ENCODE measurements at places on chromosomes 11 and 22.

GRCh38 chr11:90500922-90501568 is 278.2 kb upstream of the CHORDC1 start:
- no peak for DNase-seq

GRCh38 chr11:43021466-43021865 is 290.3 kb upstream of the API5 start:
- DNase-seq: no peak

GRCh38 chr22:48829908-48830307 is 997.8 kb downstream of the BRD1 start:
- no peak for DNase-seq

DNA sequence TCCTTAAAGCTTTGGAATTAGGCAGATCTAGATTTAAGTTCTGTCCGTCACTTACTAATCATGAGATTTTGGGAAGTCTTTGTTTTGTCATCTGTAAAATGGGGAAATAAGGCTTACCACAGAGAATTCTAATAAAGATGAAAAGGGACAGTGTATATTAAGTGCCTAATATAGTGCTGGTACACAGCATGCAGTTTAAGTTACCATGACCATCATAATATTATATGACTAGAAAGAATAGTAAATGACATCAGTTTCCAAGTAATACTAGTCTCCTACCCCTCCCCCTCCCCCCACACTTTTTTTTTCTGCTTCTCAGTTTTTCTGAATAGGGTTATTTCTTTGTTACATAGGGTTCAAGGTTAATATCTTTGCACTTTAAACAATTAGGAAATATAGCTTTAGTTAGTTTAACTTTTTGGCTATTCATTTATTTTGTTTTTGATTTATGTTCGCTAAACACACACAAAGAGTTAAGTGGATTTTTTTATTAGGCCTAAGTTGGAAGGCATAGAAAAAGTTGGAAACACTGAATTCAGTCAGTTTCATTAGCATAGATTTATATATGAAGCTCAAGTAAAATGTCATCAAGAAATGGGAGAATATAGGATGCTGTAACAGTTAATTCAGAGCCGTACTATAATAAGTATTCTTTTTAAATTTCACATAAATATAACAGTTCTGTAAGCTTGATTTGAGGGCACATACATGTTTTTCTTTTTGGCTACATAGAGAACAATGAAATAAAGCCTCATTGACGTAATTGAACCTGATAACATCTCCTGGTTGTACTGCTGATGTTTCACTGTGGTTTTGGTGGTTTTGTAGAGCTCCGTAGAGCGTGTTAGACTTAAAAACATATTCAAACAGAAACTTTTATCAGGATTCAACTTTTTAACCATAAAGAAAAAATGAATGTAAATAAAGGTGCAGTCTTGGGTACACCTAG is 121.2 kb downstream of the PDE3B start:
- DNase-seq: no peak

- DNase-seq: no peak
Observed at GRCh38 chr11:110486156-110486555, 56.4 kb downstream of the FDX1 start.

DNA sequence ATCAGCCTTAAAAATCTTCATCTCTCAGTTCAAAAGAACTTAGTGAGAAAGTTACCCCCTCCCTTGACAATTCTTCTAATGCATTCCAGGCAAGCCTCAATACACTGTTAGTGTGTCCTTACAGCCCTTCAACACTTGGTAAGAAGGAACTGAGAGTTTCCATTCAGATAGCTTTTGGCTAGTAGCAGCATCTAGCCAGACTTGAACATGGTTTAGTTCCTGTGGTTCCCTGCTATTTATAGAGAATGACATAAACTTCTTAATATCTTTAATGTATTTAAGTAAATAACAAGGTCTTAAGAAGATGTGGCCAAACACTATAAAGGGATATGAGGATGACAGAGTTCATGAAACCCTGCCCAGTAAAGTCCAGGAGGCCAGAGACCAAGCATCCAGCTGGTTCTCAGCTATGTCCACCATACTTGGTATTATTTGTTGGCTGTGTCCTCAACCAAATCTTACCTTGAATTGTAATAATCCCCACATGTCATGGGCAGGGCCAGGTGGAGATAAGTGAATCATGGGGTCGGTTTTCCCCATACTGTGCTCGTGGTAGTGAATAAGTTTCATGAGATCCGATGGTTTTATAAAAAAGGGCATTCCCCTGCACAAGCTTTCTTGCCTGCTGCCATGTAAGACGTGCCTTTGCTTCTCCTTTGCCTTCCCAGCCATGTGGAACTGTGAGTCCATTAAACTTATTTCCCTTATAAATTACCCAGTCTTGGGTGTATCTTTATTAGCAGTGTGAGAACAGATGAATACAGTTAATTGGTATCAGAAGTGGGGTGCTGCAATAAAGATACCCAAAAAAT is 132.4 kb downstream of the LARGE1 start:
- DNase-seq: no peak

DNA sequence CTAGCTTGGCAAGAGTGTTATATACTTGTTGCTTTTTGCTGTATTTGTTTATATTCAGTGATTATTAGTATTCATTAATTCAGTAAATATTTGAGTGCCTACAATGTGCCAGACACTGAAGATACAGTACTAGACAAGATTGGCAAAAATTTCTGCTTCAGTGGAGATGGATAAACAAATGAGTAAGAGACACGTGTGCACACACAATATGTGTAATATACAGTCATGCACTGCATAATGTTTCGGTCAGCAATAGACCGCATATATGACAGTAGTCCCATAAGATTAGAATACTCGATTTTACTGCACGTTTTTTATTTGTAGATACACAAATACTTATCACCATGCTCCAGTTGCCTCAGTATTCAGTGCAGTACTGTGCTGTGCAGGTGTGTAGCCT is 104.9 kb upstream of the GAL start:
- no peak for DNase-seq

DNA sequence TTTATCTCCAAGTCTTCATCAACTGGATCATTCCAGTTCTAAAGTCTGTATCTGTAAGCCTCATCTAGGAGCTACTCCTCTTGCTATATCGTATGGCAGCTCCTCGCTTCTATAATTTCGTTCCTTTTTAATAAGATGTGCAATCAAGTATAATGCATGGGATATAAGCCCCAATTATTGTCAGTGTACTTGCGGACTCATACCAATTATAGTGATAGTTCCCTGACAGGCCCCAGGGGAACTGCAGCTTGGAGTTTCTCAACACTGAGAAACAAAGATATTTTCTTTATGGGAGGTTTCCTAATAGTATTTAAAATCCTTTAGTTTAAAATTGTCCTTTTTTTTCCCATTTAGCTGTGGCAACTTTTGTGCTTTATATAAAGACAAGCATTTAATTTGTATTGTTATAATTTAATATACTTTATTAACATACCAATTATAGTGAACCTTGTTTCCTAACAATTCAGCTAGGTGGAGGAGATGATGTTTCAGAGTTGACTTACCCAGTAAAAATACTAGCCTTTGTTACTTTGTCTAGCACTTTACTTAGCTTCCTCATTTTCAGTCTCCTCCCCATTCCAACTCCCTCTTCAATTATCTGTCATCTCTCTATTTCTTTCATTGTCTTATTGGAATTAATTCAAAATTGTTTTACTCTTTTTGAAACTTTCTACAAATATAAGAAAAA is 25.3 kb upstream of the DDX17 start:
- no peak for DNase-seq

DNA sequence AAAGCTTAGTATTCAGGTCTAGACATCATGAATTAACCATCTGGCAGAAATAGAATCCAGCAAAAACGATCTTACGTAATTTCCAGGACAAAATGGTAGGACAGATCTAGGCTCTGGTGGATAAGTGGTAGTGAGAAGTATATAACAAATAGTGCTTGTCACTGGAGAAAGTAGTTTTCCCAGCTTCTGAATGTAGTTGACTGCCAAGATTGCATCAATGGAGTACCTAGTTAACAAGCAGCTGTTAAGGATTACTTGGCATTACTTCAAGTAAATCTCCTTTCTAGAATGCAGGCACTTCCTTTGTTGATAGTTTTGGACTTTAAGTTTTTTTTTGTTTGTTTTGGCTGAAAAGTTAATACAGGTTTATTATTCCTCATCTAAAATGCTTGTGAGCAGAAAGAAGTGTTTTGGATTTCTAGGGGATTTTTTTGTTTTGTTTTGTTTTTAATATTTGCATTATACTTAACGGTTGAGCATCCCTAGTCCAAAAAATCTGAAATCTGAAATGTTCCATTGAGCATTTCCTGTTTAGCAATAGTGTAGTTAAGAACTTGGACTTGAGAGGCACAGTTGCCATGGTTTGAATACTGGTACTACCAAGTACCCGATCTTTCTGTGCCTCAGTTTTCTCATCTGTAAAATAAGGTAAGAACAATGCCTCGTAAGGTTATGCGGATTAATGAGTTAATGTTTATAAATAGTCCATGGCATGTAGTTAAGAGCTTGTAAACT is 20.3 kb downstream of the FAM118B start:
- DNase-seq: no peak
